Stimulated activated CD4-positive, alpha-beta T cell treated with anti-CD3 and anti-CD28 coated beads, TNF-alpha, amount 100 ng/mL, for 4 hours (primary cell): ENCODE measurements at places on chromosomes 11 and 22.

GRCh38 chr11:5258543-5259262 is 4.1 kb upstream of the HBG2 start:
- no peak for DNase-seq

DNA sequence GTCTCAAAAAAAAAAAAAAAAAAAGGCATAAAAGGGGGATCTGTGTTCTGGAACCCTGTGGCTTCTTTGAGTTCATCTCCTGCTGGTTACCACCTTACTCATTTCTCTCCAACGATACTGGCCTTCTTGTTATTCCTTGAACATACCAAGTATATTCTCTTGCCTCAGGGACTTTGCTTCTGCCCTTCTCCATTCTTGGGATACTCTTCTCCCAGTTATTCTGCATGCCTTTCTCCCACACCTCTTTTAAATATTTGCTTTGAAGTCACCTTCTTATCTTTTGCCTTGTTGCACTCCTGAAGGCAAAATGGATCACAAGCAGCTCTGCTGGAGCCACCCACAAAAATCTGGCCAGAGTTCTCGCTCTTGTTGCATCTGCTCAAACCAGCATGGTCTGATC is 76.0 kb upstream of the RRM1 start:
- DNase-seq = no peak

DNA sequence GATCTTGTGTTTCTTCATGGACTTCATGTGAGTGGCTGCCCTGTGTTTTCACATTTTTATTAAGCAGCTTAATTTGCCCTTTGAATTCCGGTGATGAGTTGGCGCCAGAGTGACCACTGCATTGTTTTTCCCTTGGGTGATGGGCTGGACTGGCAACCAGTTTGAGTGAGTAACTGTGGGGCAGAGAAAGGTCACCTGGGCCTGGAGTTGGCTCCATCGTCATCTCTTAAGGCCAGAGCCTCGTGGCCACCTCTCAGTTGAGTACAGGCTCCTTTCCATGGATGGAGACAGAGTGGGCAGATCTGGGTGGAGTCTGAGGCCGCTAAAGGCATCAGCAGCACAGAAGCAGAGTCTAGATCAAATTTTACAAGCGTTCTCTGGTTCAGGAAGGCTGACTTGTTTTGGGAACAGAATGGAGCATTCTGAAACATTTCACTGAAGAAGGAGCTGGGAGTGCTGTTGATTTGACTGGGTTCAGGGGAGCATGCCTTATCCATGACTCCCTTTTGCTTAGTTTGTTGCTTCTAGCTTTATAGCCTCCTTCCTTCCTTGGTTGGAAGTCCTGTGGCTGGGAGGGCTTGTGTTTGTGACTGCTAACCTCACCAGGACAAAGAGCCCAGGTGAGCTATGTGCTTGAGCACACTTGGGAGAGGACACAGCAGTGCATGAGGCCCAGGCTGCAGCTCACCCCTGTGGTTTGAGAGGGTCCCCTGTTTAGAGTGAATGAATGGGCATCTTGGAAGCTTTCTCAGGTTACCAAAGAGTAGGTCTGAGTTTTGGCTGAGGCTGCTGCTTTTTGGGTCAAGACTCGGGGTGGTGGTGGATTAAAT is 7.8 kb downstream of the BCR start:
- DNase-seq = no peak

DNA sequence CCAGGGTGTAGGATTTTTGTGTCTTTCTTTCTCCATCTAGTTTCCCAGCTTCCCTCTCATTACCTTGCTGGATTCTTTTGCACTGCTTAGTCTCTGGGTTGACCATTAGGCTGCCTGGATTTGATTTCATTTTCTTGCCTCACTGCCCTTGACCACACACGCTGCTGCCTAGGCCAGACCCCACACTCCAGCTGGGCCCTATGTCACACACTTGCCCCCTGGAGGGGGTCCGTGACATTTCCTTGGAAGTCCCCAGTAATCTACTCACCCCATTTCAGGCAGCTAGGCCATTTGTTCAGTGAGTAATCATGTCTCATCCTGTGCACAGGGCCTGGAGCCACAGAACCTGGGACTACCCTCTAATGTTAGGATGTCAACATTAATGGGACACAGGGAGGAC is 81.9 kb upstream of the SPON1 start:
- no peak for DNase-seq

DNA sequence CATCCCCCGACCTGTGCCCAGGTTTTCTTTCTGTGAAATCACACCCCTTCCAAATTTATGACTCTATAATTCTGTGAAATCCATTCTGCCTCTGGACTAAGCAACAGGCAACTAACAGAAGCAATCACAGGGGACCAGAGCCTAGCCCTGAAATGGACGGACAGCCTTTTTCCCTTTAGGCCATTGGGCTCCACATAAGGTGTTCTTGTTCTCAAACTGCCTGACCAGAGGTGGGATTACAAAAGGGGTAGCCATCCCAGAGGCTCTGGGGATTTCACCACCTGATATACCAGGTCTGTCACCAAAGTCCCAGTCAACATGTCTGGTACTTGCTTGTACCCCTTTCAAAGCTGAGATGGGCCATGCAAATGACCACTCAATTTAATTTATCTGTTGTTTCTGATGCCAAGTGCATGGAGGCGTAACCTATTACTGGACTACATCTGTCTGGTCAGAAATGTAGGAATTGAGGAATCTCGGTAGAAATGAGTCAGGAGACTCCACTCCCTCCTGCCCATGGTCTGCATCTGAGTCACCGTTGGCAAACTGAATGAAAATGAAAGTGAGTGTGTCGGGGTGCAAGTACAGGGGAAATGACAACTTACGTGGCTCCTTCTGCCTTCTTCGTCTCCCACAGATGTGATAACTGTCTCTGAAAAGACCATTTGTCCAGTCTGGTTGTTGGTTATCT is 10.2 kb downstream of the DKK3 start:
- no peak for DNase-seq

DNA sequence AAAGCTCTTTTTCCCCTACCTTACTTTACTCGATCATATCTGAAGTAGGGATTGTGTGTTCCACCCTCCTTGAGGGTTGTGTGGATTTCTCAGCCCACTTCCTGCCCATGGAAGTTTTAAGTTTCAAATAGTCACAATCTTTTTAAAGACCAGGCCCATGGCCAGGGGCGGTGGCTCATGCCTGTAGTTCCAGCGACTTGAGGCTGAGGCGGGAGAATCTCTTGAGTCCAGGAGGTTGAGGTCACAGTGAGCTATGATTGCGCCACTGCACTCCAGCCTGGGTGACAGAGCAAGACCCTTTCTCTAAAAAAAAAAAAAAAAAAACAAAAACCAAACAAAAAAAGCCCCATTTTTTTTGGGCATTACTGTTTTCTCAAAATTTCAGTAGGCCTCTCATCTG is 36.3 kb upstream of the LRRC10B start:
- DNase-seq = no peak
